ENCODE measurements at places on chromosomes 6 and 20. TPM values are rescaled to one million over a fixed set of nuclear protein-coding genes. Genes with fewer than 3 reads are reported as not detected.

TREM2 gene
- total RNA-seq = not detected

RAB44 gene
- not detected for total RNA-seq

CALHM5 gene
- not detected for total RNA-seq

HS3ST5 gene
- not detected for total RNA-seq

SSTR4 gene
- not detected for total RNA-seq

ID1 gene
- total RNA-seq = not detected

GRCh38 chr20:59495894-59496510 is 108.3 kb upstream of the PHACTR3 start:
- no peak overlapping the region for H3K27ac ChIP-seq
- H3K36me3 ChIP-seq = no peaks in the 10 kb centered on the region
- H3K4me3 ChIP-seq = no peak overlapping the region
- no peaks in the 10 kb centered on the region for H3K4me1 ChIP-seq
- peak; percentile 71 for DNase-seq

GRCh38 chr6:85464260-85464644 is 14.4 kb downstream of the NT5E start:
- H3K27ac ChIP-seq = peak overlapping the region; percentile 60
- H3K27me3 ChIP-seq = peaks cover 7% of the 10 kb centered on the region
- H3K4me3 ChIP-seq = no peak overlapping the region

DNA sequence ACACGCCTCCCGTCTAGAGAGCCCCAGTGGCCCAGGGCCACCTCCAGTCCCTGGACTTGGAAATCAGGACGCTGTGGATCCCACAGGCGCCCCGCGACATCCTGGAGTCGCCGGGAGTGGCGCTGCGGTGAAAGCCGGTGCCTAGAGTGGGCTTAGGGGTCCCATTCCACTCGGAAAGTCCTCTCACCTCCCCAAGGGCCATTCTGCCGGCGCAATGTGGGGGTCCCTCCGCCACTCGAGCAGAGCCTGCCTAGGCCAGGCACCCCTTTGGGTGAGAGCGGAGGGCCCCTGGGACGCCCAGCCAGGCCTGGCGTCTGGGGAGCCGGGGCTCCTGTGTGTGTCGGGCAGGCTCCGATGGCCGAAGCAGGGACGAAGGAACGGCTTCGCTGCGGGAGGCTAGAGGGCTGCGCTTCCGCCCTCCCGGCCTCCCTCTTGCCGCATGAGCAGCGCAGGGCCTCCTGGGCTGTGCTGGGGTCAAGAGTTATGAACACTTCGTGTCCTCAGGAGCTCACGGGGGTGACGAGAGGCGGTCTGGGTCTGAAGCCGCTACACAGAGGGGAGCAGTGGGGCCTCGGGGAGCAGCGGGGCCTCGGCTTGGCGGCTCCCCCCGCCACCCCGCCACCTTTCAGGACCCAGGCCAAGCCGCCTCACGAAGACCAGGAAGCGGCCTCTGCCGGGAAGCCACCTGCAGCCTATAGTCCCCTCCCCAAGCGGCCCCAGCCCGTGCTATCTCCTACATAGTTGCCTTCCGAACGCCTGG is 13.6 kb downstream of the POU3F2 start:
- peaks cover 8% of the 10 kb centered on the region for H3K4me1 ChIP-seq
- peaks cover 78% of the 10 kb centered on the region for H3K27me3 ChIP-seq
- H3K36me3 ChIP-seq = no peaks in the 10 kb centered on the region
- no peak for DNase-seq
- no peak overlapping the region for H3K4me3 ChIP-seq

GRCh38 chr6:162481320-162481719 is 246.2 kb downstream of the PRKN start:
- no peak overlapping the region for H3K4me3 ChIP-seq
- no peak overlapping the region for H3K27ac ChIP-seq
- no peak for DNase-seq
- no peaks in the 10 kb centered on the region for H3K36me3 ChIP-seq
- no peaks in the 10 kb centered on the region for H3K27me3 ChIP-seq
- no peaks in the 10 kb centered on the region for H3K4me1 ChIP-seq

GRCh38 chr6:9250852-9251251 is 815.5 kb upstream of the SLC35B3 start:
- no peak for DNase-seq
- H3K27me3 ChIP-seq = no peaks in the 10 kb centered on the region
- H3K4me3 ChIP-seq = no peak overlapping the region
- no peak overlapping the region for H3K27ac ChIP-seq
- no peaks in the 10 kb centered on the region for H3K36me3 ChIP-seq
- H3K4me1 ChIP-seq = no peaks in the 10 kb centered on the region

GRCh38 chr6:138991206-138991605 is 3.2 kb upstream of the REPS1 start:
- no peak overlapping the region for H3K4me3 ChIP-seq
- H3K4me1 ChIP-seq = peaks cover 13% of the 10 kb centered on the region
- peaks cover 3% of the 10 kb centered on the region for H3K27me3 ChIP-seq

DNA sequence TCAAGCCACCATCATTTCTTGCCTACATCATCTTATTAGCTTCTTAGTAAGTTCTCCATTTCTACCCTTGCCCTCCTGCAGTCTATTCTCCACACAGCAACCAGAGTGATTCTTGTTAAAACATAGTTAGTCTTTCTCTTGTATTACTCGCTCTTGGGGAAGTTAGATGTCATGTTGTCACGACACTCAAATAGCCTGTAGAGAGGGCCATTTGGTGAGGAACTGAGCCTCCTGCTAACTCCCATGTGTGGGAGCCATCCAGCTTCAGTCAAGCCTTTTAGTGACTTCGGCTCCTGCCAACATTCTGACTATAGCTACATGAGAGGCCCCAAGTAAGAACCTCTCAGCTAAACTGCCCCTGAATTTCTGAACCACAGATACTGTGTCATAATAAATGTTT is 395.4 kb downstream of the CDC5L start:
- peaks cover 7% of the 10 kb centered on the region for H3K4me1 ChIP-seq
- H3K4me3 ChIP-seq = no peak overlapping the region
- H3K27ac ChIP-seq = no peak overlapping the region
- no peak for DNase-seq
- H3K36me3 ChIP-seq = peaks cover 5% of the 10 kb centered on the region

DNA sequence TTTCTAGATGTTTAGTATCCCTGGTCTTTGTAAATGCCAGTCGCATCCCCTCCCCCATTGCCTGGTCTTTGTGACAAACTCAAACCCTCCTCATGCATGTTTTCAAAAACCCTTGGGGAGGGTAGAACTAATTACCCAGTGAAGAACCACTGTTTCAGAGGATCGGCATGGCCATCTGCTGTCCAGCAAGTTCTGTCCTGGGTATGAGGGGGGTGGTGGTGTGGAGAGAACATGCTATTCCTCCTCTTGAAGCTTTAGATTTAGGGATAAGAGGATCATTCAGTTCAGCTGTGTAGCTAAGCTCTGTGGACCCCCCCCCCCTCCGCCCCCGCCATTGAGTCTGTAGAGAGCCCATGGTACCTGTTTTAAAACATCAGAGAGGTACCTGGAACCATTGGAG is 5.6 kb downstream of the BRPF3 start:
- peaks cover 50% of the 10 kb centered on the region for H3K4me1 ChIP-seq
- H3K27me3 ChIP-seq = peaks cover 20% of the 10 kb centered on the region
- H3K4me3 ChIP-seq = no peak overlapping the region
- no peak for DNase-seq

DNA sequence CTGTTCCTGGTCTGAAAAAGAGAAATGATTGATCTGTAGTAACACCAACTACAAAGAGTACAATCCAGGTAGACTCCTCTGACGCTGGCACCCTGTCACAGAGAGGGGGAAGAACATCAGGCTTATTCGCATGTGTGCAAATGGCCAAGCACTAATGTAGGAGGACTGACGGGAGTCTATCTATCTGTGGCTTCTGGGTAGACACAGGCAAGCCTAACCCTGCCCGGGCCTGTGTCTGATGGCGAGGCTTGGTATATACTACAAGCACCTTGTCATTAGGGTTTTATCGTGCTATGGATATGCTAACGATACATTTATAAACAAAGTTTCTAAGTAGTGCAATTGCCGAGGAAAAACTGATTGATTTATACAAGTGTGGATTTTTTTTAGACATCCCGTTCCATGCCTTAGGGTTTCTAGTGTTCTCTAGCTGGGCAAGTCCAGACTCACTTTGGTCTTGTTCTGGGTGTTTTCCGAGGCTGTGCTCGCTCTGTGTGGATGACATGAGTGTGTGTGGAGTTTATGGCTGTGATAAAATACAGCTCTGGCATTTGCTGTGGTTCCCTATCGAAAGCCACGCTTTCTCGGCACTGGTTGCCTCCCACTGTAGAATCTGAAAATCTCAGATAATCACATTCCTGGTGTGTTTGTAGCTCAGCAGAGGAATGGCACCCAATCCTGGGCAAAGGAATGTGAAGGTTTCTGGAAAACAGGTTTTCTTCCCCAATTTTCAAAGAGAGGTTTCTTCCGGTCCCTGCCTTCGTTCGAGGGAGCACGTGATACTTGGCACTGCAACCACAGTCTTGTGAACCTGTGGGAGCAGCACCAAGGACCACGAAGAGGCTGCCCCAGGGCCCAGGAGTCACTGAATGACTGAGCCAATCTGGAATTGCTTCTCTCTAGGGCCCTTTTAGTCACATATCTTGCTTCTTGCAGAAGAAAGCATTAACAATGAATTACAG is 67.5 kb upstream of the EDN1 start:
- H3K27ac ChIP-seq = no peak overlapping the region
- H3K4me1 ChIP-seq = no peaks in the 10 kb centered on the region
- H3K36me3 ChIP-seq = no peaks in the 10 kb centered on the region
- H3K4me3 ChIP-seq = no peak overlapping the region
- peaks cover 9% of the 10 kb centered on the region for H3K27me3 ChIP-seq

DNA sequence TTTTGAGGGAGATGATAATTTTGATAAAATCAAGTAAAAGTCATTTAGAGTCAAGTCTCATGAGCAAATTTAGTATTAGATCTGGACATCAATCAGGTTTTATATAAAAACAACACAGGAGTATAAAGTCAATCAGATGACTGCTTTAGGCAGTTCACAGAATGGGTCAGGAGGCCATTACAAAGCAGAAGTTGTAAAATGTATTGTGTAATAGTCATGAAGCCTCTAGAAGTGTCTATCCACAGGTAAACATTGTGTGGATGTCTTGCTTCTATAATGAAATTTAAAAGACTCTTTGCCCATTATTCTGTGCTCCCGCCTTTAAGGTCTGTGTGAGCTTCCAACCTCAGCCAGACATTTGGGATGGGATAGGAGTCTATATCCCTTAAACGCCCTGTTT is 28.8 kb downstream of the MAP7 start:
- H3K4me1 ChIP-seq = peaks cover 11% of the 10 kb centered on the region
- no peak overlapping the region for H3K27ac ChIP-seq
- H3K4me3 ChIP-seq = no peak overlapping the region
- peaks cover 28% of the 10 kb centered on the region for H3K27me3 ChIP-seq

GRCh38 chr6:133741375-133741861 is 147.5 kb upstream of the TCF21 start:
- DNase-seq = no peak
- no peak overlapping the region for H3K27ac ChIP-seq
- no peaks in the 10 kb centered on the region for H3K4me1 ChIP-seq
- H3K36me3 ChIP-seq = no peaks in the 10 kb centered on the region
- no peak overlapping the region for H3K4me3 ChIP-seq

- H3K27ac ChIP-seq = peak overlapping the region; percentile 78
- no peaks in the 10 kb centered on the region for H3K36me3 ChIP-seq
- H3K4me1 ChIP-seq = peaks cover 36% of the 10 kb centered on the region
- H3K4me3 ChIP-seq = no peak overlapping the region
- DNase-seq = peak; percentile 82
These were observed 155.2 kb downstream of the SCML4 start for GRCh38 chr6:107668743-107669474.
